ENCODE measurements at places on chromosomes 4 and X.

DNA sequence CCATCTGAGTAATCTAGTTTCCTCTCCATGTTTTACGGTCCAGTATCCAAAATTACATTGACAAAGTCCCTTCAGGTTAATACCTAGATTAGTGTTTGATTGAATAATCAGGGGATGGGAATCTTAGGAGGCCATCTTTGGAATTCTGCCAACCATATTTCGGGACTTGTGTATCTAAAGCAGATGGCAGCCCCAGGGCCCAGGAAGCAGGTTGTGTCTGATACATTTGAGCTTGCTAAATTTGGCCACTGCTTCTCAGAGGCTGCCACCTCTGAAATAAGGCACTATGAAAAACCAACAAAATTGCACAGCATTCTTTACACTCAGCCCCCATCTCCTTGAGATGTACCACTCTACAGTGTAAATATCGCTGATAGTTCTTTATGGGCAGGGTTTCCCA, 102.1 kb downstream of the ASB9 start:
- DNase-seq = no peak

- no peak for DNase-seq
Measured at GRCh38 chr4:153211986-153212728, 7.9 kb downstream of the TRIM2 start.

- DNase-seq = no peak
Measured at GRCh38 chr4:145414226-145414625, 67.4 kb upstream of the SMAD1 start.

DNA sequence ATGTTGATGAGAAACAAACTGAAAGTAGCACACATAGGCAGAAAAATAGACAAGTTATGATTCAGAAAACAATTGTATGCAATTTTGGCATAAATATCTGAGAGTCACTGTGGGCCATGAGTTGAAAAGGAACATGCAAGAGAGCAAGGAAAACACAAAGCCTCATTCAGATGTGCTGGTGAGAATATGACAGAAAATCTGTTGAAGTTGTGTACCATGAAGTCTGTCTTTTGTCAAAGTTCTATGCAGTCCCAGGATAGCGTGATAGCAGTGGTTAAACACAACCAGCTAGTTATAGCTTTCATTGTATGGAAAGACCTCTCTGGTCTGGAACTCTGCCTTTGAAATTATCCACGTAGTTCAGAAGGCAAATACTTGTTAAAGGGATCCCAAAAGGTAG, 53.0 kb downstream of the TMEM154 start:
- DNase-seq = no peak

DNA sequence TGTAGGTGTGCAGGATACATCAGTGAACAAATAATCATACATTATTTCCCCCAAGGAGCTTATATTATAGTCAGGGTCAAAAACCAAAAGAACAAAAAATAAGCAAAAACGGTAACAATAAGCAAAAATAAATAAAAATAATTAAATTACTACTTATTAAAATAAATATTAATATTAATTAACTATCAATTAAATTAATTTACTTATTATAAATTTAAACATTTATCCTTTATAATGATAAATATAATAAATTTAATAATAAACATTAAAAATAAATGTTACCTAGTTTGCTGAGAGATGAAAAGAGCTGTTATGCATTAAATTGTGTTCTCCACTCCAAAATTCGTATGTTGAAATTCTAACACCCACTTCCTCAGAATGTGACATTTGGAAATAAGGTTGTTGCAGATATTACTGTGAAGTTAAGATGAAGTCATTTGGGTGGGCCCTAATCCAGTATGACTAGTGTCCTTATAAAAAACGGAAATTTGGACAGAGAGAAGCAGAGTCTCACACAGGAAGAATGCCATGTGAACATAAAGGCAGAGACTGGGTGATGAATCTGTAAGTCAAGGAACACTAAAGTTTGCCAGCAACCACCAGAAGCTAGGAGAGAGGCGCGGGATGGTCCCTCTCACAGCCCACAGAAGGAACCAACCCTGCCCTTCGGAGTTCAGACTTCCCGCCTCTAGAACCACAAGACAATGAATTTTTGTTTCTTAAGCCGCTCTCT, 67.2 kb upstream of the IBSP start:
- DNase-seq = peak; percentile 55

DNA sequence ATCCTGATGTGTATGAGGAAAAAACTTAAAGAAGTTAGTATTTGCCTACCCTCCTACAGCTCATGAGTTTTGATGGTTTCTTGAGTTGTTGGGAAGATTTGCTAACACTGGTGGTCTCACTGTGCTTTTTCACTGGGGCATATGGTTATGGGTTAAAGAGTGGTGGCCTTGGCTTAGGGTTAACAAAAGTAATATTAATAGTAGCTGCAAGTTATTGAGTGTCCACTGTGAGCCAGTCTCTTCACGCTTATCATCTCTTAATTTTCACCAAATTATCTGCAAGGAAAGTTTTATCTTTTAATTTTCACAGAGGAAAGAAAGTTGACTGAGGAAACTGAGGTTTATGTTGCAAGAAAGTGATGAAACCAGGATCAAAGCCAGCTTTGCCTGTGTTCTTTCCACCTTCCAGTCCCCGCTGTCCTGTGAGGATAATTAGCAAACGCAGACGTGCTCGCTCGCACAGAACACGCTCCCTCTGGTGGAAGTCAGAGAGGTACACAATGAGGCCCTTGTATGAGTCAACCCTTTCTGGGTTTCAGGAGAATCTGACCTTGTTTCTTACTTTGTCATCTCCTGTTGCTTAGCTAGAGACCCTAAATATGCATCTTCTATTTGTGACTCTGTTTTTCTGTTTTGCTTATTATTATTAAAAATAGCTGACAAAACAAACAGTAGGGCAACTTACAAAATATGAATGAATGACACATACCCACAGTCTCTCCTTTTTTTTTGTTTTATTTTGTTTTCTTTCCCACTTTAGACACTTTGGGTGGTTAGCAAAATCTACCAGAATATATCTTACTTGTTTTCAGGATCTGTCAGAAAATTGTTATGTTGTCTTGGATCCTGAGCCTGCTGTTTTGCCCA, 94.3 kb downstream of the DDIT4L start:
- peak; percentile 46 for DNase-seq

DNA sequence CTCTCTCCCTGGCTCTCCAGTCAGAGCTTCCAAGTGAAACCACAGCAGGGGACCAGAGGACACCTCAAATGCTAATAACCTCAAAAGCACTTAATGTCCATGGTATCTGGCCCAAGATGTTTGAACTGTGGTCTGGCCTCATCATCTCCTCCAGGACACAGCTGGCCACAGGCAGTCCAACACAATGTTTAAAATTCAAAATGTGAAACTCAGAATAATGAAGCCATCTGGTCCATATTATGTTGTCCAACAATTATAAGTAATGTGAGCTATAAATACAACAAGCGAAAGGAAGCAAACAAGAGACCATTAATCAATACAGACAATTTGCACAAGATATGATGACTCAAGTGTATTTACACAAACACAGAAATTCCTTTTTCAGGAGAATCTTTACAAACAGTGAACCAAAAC, 90.7 kb upstream of the S100G start:
- DNase-seq = no peak

- no peak for DNase-seq
Measured at GRCh38 chr4:122285285-122285684, 93.5 kb upstream of the ADAD1 start.

- no peak for DNase-seq
Measured at GRCh38 chr4:55020131-55020530, 105.3 kb downstream of the KDR start.
